Non-pigmented ciliary epithelial cell (primary cell): ENCODE measurements at places on chromosomes 11 and 22.

GRCh38 chr11:67255353-67255752 is 10.9 kb upstream of the GRK2 start:
- DNase-seq, result no peak

GRCh38 chr11:31542862-31543261 is 33.3 kb downstream of the ELP4 start:
- no peak for DNase-seq

- no peak for DNase-seq
Measured at GRCh38 chr22:43833286-43834240, 21.5 kb upstream of the EFCAB6 start.

GRCh38 chr11:20024172-20024935 is 135.9 kb downstream of the DBX1 start:
- no peak for DNase-seq

DNA sequence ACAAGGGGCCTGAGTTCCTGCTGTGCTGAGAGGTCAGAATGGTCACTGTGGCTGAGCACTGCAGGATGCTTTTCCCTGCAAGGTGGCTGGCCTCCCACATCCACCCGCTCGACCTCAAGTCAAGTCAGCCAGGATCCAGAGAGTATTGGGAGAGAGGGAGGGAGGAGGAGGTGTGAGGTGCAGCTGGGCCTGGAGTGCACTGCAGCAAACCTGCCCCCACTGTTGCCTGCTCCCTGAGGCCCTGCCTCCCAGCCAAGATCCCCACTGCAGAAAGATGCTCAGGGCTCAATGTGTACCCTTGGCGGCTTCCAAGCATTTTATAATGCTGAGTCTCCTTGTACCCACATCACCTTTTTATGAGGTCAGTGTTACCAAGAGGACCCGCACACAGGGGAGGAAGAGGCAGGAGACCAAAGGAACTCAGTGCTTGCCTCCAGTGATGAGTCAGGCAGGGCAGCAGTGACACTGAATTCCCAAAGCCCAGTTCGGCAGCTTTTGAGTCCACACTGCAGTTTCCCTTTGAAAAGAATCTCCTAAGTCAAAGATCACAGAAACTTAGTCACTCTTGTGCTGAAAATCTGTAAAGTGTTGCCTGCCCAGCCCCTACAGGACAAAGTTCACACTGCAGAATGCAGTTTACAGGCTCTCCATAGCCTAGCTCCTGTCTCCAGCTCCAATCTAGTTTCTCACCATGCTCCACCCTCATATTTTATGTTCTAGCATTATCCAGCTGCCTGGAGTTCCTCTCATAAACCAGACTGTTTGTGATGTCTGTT is 3.1 kb downstream of the ENDOD1 start:
- no peak for DNase-seq

GRCh38 chr11:117610901-117611300 is 186.1 kb downstream of the DSCAML1 start:
- DNase-seq, result no peak

GRCh38 chr11:134140961-134141490 is 72.2 kb downstream of the JAM3 start:
- no peak for DNase-seq
